ENCODE measurements at places on chromosomes 2 and 18.

DNA sequence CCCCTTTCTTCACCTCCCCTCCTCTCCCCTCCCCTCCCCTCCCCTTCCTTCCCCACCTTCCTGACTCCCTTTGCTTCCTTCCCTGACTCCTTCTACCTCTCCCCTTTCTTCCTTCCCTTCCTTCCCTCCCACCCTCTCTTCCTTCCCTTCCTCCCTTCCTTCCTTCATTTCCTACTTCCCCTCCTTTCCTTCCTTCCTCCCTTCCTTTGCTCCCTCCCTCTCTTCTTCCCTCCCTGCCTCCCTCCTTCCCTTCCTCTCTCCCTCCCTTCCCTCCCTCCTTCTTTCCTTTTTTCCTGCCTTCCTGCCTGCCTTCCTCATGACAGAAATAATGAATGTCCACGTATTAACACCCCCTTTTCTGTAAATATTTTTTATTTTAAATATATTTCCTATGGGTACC is 260.2 kb downstream of the ZNF407 start:
- no peak for DNase-seq

DNA sequence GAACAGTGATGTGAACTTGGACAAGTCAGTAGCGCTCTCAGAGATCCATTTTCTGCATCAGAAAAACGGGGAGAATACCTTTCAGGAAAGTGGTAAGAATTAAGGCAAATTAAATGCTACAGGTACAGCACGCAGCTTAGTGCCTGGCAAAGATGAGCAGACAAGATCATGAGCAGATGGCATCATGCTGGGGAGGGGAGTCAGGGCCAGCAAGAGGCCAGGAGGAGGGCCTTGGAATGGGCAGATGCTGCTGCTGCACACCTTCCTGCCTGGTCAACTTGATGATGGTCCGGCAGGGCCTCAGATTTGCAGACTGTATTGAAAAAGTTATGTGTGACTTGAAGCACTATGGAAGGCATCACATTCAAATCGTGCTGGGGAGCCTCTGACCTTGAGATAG is 72.9 kb downstream of the GALNT14 start:
- no peak for DNase-seq

DNA sequence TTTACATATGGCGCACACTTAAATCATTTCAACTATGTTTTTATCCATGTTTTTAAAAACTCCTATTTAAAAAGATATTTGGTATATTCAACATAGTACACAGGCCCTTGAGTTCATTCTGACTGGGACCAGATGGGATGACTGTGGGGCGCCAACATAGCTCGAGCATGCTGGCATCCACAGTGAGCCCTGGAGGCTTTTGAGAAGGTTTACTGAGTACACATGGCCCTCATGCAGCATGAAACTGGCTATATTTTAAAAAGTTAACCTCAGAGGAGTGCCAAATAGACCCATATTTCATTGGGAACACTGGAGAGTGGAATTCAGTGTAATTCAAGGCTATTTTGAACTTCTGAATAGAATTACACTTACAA is 83.6 kb downstream of the CCDC85A start:
- DNase-seq: no peak

- no peak for DNase-seq
Observed at GRCh38 chr18:58490238-58490637, 138.7 kb downstream of the ALPK2 start.

- DNase-seq: no peak
Observed at GRCh38 chr2:66507673-66508201, 72.8 kb downstream of the MEIS1 start.

DNA sequence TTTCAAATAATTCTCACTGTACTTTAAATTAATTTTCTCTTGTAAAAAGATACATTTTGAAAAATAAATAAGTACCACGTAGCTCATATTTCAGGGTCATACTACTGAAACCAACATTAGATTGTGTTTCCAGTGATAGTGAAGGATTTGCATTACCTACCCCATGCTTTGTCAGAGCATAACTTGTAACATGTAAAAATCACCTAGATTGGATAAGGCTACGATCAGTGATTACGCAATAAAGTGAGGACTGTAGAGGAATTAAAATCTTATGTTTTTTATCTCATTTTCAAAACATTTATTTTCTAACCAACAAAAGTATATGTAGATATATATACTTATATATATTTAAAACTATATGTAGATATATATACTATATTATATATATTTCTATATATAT is 89.4 kb upstream of the VRK2 start:
- DNase-seq: no peak

DNA sequence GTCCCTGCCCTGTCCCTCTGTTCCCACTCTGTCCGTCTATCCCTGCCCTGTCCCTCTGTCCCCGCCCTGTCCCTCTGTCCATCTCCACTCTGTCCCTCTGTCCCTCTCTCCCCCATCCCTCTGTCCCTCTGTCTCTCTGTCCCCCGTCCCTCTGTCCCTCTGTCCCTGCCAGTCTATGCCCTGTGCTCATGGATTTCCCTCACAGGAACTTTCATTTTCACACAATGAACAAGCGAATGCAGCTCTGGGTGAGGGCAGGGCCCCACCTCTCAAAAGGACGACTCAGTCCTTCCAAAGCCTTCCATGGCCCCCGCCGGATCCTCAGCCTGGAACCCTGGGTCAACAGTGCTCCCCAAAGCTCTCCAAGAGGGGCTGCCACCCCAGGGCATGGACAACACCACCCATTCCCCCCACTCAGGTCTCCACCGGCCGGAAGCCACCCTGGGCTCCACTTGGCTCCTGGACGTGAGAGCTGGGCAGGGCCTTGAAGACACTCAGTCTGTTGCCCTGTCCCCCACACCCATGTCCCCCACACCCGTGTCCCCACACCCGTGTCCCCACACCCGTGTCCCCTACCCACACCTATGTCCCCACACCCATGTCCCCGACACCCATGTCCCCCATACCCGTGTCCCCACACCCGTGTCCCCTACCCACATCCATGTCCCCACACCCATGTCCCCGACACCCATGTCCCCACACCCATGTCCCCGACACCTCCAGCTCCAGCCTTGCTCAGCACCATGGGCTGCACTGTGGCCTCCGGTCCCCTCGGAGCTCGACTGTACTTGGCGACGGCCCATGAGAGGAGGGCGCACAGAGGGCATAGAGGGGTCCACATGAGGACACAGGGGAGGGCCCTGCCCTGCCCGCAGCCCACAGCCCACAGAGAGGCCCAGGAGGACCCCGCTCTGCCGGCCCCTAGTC is 156.0 kb downstream of the PXDN start:
- no peak for DNase-seq

GRCh38 chr2:54077088-54077900 is 38.1 kb upstream of the ACYP2 start:
- no peak for DNase-seq

DNA sequence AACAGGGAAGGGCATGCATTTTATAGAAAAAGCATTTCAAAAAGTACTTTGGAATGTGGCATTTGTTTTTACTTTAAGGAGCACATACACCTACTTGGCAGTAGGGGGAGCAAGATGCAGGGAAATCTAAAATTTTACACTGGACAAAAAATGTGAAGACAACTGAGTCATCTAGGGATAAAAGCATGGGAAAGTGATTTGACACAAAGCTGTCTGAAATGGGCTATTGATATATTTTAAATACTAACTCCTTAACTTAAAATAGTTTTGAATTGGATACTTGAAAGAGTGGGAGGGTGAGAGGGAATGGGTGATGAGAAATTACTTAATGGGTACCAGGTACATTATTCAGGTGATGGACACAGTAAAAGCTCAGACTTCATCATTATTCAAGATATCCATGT is 15.8 kb downstream of the TMEM200C start:
- no peak for DNase-seq

DNA sequence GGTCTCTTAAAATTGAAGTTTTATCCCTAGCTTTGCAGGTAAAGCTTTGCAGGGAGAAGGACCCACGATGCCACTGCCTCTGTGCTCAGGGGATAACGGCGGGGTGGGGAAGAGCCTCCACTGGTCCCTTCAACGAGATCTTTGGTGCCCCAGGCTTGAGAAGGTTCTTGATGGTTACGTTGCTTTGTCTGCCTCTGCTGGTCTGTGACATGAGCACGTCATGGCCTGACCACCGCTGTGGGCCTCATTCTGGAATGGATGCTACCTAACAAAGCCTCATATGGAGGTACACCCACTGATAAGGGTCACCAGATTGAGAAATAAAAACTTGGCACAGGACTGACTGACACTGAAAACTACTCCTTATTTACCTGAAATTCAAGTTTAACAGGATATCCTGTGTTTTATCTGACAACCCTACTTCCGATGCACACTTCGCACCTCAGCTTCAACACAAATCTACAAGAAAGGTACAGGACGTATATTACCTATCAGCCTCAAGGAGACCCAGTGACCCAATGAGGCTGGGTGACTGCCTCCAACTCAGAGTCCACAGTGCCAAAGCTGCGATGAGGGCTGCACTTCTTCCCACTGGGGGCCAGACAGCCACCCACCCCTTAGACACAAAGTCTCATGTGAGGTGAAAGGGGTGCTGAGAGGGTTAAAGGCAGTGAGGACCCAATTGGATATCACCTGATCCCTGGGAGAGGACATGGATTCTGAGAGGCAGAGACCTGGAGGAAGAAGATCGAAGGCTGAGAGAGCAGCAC is 64.9 kb downstream of the EIPR1 start:
- no peak for DNase-seq

DNA sequence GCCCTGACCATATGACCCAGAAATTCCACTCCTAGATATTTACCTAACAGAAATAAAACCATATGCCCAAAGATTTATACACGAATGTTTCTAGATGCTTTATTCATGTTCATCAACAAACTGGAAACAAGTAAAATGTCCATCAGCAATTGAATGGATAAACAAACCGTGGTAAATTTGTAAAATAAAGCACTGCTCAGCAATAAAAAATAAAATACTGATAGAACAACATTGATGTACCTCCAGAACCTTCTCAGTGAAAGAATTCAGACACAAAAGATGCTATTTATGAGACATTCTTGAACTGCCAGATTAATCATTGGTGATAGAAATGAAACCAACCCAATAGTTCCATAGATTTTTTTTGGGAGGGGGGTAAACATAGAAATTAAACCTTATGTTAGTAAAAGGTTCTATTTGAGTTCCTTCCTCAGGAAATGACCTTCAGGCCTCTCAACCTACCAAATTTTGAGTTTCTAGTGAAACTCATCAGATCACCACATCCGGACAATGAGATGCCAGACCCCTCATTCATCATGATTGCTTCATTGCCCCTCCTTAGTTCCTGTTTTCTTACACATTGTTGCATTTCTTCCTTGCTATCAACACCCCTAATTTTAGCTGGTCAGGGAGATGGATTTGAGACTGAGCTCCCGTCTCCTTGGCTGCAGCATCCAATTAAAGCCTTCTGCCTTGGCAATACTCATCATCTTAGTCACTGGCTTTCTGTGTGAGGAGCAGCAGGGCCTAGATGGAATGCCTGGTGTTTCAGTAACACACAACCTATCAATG is 203.5 kb downstream of the LPIN1 start:
- no peak for DNase-seq

GRCh38 chr2:36354811-36355150 is 797 bp upstream of the CRIM1 start:
- DNase-seq: no peak

- no peak for DNase-seq
Observed at GRCh38 chr2:46818141-46818621, 97.4 kb downstream of the MCFD2 start.

DNA sequence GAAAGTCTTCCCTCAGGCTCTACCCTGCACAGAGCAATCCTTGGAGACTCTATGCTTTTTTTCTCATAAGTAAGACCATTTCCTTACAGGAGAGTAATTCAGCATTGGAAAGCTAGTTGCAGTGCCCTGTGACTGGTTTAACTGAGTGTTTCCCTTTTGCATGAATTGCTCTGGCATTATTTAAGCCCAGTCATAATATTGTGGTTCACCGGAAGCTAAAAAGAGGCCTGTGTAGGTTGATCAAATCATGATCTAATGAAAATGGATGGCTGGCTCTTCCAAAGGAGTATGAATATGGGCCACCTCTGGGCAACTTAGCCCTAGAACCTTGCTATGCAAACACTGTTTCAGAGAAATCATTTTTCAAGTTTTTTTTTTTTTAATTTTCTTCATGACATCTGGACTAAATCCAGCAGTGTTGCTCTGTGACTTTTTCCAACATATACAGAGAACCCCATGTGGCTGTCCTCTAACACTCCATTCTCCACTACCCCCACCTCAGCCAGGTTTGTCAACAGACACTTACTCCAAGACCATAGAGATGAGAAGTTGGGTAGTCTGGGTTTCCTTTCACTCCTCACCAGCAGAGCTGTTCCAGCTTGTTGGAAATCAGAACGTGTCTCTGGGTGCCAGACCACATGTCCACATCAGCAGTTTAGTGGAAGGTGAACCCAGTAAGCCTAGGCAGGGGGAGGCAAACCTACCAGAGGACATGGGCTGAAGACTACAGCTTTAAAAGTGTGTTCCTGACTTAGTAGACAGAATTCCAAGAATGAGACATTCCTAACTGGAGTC is 175.2 kb upstream of the SLC14A2 start:
- no peak for DNase-seq

DNA sequence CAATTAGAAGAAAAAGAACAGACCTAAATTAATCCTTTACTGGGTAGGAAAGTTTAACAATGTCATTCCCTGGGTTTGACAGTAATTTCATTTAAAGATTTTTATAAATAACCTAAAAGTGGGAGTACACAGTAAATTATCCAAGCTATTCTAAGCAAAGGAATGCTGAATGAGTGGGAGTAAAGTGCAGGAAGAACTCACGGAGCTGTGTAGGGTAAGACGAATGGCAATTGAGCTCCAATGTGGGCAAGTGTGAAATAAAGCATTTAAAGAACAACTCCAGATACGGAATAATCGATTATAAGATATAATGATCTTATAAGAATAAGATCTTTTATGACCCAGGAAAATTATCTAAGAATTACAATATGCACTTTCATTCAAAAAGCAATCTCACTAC is 93.2 kb downstream of the LRRTM4 start:
- DNase-seq: no peak

DNA sequence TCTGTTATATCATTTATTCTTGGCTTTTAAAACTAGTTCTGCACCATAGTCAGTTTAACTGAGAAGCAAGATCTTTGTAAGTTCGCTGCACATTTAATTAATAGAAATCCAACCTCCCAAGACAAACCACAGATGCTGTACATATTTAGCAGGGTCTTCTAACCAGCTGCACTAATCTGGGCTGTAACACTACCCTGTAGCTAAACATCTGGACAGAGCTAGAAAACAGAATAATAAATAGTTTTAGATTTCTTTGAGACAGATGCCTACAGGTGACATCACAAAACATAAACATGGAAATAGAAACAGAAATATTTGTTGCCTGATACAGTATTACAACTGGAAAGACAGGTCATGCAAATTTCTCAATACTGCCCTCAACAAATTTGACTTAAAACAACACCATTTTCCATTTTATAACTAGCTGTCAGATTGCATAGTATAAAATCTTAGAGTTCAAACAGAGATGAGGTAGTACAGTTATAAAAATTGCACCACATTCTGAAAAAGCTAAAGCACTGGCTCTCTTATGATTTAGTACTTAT is 315.1 kb downstream of the NR4A2 start:
- no peak for DNase-seq

GRCh38 chr2:135169900-135170753 is 118.0 kb downstream of the RAB3GAP1 start:
- no peak for DNase-seq

GRCh38 chr2:39739386-39739785 is 39.7 kb downstream of the THUMPD2 start:
- DNase-seq: no peak

GRCh38 chr2:230687498-230687897 is 25.1 kb upstream of the CAB39 start:
- no peak for DNase-seq

Data from activated T-cell treated with anti-CD3 and anti-CD28 coated beads, Interleukin-2, amount 50 U/mL, for 72 hours (primary cell).